ENCODE measurements at places on chromosomes 3 and 15. TPM values are rescaled to one million over a fixed set of nuclear protein-coding genes. Genes with fewer than 3 reads are reported as not detected.

Gene SLC30A4
- 5.8 TPM for total RNA-seq

Gene SPATA12
- total RNA-seq, result not detected

DNA sequence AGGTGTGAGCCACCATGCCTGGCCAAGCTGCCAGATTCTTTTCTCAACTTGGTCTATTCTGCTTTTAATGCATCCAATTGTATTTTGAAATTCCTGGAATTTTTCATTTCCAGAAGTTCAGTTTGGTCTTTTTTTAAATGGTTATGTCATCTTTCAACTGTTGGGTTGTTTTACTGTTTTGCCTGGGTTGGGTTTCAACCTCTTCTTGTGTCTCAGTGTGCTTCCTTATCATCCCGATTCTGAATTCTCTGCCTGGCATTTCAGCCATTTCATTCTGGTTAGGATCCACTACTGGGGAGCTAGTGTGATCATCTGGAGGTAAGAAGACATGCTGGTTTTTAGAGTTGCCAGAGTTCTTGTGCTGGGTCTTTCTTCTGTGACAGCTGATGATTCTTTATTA lies 61.5 kb downstream of the LRRC49 start:
- no peak for DNase-seq

DNA sequence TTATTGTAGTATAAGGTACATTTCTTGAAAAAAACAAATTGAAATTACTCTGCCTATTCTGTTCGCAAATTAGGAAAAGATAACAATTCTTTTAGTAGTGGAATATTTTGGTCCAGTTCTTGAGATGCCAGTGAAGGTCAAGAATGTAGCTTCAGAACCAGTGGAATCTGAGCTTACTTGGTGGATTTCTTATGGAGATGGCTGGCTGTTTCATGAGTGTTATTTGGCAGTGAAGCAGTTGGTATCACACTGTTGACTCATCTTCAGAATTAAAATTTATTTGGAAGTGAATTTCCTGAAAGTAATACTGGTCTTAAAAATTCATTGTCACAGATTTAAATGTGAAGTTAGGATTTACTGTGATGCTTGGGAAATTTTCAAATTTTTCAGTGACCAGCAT lies 19.1 kb downstream of the RNF13 start:
- no peak for DNase-seq

DNA sequence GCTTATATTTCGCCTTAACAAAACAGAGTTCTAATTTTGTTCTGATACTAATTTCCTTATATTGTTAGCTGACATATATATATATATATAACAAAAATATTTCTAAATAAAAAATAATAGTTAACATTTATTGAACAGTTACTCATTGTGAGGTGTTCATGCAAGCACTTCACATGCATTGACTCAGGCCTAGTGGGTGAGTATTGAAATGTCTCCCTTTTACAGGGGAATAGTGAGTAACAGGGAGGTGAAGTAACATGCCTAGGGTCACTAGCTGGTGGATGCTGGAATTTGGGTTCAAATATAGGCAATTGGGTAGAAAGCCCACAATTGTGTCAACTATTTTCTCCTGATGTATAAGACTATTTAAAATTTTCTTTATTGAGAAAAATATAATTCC lies 102.6 kb upstream of the ZPLD1 start:
- DNase-seq, result no peak

DNA sequence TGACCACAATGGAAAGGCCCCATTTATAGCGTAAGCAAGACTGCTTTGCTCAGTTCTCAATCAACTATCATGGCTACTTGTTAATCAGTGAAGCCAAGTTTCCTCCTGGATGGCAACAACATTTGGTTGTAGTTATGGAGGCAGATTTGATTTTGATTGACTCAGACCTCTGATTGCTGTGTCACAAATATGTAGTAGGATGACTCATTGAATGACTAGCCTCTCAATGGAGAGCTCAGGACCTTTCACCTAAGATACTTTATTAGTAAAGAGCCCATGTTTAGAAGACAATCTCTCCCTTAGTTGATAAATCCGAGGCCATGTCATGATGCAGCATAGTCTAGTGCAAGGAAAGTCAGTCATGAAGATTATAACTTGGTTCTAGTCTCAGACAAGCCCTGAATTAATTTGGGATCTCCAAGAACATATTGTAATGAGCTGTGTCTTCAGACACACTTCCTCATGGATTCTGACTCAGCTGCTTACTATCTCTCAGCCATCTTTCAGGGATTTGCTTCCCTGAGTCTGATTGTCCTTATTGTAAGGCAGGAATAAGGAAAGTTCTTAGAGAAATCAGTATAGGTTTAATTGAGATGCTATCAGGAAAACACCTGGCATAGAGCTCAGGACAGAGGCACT lies 397.4 kb upstream of the TMCO5A start:
- no peak for DNase-seq
